Myocyte (in vitro differentiated cells): ENCODE measurements at places on chromosomes 2 and 18. TPM values are rescaled to one million over a fixed set of nuclear protein-coding genes. Genes with fewer than 3 reads are reported as not detected.

DNA sequence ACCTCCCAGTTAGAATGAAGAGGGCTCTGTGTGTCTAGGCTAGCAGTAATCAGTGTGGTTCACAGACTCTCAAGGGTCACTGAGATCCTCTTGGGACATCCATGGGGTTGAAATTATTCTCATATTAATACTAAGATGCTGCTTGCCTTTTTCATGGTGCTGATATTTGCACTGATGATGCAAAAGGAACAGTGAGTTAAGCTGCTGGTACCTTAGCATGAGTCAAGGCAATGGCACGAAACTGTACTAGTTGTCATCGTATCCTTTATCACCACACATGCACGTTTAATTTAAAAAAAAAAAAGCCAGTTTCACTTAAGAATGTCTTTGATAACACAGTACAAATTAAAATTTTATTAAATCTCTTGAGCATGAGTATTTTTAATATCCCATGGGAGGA lies 151.9 kb upstream of the TANK start:
- no peak for DNase-seq

DNA sequence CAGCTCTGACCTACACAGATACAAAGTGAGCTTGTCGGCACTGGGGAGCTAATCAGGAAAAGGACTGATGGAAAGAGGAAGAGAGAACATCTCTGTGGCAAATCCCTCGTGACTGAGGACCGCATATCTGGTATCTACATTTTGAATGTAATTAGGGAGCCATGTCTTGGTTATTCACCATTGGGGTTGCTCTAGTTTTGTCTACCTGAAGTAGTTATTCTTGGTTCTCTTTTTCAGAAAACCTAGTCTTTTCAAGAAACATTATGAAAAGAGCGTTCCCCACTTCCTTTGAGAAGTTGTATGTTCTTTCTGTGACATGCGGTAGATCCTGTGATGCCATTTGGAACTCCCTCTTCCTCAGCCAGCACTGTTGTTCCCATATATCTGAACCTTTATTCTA lies 104.4 kb downstream of the DOCK10 start:
- no peak for DNase-seq

Gene DSC2
- not detected in 2 replicates for total RNA-seq

GRCh38 chr2:203559641-203560040 lies 24.5 kb upstream of the RAPH1 start:
- no peak for DNase-seq

DNA sequence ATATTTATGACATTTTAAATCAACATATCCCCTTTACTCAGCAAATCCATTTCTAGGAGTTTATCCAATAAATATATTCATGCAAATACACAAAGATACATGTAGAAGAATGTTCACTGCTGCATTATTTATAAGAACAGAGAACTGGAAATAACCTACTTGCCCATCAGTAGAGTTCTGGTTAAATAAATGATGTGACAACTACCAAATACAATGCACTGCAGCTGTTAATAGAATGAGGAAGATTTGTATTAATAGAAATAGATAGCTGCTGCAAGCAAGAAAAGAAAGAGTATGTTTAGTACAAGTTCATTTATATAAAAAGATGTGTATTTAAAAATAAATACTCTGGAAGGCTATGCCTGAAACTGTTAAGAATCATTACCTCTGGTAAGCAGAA lies 49.3 kb upstream of the CSRNP3 start:
- DNase-seq = peak; percentile 58

DNA sequence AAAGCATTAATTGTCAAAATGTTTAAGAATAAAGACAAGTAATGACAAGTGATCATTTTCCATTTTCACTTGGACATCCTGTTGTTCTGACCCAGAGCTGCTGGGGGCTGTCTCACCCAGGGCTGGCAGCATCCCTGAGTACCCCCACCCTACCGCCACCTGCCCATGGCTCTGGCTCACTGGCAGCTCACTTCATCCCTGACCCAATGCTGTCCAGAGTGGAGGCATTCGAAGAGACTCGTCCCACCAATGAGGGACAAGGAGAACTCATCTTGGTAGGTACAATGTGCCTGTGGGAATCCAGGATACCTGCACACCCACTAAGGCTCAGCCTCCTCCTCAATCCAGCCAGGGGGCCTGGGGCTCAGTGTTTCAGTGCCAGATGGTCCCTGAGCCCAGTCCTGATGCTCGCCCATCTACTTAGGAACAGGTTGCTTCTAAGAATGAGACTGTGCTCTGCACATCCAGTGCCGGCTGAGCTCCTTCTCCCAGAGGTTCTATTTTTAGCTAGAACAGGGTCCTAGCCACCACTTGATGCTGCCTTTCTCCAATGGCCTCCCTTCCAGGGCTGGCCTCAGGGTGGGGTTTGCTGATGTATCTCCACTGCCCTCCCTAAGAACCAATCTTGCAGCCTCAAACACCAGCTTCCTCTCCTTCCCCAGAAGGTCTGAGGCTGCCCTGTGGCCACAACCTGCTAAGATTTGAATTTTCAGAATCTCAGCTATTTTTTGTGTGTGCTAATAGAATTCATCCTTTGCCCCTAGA lies 53.7 kb downstream of the ADD2 start:
- DNase-seq = no peak

Gene KLHL14
- not detected in 2 replicates for total RNA-seq

GRCh38 chr2:98730707-98731040 lies 258 bp downstream of the MGAT4A start:
- DNase-seq = peak; percentile 23

- no peak for DNase-seq
These were observed 707.6 kb upstream of the FAM98A start for GRCh38 chr2:34306745-34307144.

- no peak for DNase-seq
These were observed 427.8 kb upstream of the SOX11 start for GRCh38 chr2:5264361-5264760.

DNA sequence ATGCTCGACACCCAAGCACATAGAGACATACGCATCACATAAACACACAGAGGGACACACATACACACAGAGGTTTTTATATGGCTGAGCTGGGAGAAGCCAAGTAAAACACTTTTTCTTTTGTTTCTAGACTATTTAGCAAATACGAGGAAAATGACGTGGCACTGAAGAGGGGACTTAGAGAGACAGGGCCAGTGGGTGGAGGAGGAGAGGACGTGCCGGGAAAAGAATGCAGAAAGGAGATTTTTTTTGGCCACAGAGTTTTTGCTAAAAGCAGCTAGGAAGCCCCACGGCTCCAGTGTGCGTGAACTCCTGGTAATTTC lies 168.5 kb upstream of the KLF7 start:
- DNase-seq = no peak

GRCh38 chr2:135688978-135689377 lies 52.7 kb upstream of the UBXN4 start:
- no peak for DNase-seq

DNA sequence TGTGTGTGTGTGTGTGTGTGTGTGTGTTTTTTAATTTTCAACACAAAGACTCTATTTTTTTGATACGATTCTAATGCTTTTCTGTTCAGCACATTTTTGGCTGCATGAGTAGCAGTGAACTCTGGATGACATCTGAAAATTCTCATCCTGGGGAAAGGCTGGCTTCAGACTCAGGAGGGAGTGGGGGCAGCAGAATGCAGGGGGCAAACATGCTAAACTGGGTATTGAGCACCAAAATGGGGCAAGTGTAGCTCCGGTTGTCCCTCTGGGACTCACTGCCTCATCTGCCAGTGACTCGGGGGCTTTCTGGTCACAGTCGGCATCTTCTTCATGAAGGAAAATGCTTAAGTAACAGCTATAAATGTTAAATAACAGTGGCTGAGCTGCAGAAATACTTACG lies 116.8 kb upstream of the PID1 start:
- DNase-seq = no peak

Gene RAD51AP2
- total RNA-seq = 0.37 TPM in 1 of 2 replicates, not detected in the other

Gene C2orf80
- total RNA-seq = not detected in 2 replicates

Gene CFAP65
- 0.05 TPM in 1 of 2 replicates, not detected in the other for total RNA-seq

DNA sequence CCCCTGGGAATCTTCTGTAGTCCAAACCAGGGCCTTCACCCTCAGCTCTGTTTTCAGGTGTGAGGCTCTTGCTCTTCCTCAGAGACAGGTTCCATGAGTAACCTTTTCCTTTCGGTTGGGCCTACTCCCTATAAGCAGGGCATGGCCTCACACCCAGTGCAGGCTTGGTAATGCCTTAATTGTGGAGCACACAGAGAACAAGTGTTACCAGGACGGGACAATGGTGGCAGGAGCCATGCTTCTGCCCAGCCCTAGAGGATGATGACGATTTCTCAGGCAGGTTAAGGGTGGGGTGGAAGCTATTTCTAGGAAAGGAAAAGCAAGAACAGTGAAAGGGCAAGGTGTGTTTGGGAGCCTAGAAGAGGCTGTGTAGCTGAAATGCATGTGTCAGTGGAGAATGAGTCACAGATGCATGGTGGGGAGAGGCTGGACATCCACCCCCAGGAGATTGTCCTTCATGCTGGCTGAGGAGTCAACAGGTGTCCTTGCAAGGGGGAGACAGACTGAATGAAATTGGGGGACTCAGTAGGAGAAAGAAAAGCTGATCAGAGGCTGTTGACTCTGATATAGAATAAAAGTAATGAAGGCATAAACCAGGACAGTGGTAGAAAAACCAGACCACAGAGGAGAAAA lies 22.0 kb upstream of the SERPINB12 start:
- peak; percentile 14 for DNase-seq

Gene GALNT3
- 0.16 and 0.37 TPM in 2 replicates for total RNA-seq

DNA sequence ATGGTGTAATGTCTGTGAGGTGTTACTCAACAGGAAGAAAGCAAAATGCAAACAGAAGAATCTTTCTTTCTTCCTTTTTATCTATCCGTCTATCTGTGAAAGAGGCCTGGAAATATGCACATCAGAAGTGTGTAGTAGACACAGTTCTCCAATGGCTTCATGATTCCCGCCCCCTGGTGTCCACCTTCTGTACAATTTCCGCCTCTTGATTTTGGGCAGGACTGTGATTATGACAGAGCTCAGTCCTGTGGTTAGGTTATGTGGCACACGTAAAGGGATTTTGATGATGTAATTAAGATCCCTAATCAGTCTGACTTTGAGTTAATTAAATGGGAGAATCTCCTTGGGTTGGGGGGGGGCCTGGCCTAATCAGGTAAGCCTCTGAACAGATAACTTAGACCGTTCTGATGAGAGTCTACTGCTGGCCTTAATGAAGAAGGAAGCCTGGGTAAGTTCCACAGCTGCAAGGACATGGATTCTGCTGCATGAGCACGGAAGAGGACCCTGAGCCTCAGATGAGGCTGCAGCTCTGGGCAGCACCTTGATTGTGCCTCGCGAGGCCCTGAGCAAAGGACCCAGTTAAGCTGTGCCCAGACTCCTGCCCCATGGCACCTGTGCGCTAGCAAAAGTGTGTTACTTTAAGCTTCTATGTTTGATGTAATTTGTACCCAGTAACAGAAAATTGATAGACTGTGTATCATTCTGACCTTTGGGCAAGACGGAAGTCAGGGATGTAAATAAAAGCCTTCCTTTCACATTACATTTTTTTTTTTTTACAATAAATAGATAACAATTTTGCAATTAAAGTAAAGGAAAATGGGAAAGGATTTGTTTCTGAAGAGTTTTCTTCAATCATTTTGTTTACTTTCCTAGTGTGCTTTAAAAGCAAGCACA lies 11.3 kb upstream of the KCNF1 start:
- peak; percentile 32 for DNase-seq

GRCh38 chr18:61474341-61474740 lies 141.1 kb downstream of the CDH20 start:
- no peak for DNase-seq
